ENCODE measurements at places on chromosomes 7 and 10.

DNA sequence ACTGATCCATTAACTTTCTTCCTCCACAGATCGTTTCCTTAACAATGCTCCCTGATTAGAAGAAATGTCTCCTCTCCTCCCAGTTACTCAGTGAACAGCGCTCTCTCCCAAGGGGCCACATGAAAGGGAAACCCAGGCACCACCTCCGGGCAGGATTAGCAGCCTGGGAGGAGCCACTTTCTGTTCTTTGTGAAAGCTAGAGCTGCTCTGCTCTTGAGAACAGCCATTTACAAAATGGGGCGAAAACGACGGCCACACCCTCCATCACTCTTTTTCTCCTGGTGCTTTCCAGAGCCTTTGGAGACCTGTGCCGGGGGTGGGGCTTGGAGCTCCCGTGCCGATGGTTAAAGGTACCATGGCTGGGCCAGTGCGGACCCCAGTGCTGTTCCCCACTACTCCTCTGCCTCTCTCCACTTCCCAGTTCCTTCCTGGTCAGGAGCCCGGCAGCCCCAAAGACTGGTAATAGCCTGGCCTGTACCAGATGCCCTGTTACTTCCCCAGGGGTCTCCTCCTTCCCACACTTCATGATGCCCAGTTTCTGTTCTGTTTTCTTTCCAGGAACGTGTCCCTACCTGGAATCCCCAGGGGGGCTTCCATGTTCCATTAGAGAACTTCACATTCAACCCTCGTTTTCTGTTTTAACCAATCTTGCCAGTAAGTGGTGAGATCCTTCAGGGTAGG lies 402.9 kb upstream of the GALNT17 start:
- peak; percentile 84 for DNase-seq

DNA sequence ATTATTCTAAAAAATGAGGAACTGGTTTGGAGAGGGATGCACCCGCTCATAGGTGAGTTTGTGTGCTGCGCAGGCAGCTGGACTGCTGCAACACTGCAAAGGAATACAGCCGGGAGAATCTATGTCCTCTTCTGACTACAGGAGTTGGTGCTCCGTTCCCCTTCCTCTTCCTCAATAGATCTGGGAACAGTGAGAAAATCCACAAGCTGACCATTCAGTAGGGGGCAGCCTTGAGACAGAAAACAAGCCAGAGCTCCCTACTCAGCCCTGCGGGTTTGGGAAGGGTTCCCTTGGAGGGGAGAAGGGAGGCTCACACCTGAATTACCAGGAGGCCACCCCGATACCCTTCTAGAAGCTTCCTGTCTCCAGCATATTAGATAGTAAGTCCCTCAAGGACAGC lies 87.3 kb upstream of the FOXI2 start:
- no peak for DNase-seq

- DNase-seq: no peak
Observed at GRCh38 chr7:127396184-127396583, 3.7 kb upstream of the ZNF800 start.

DNA sequence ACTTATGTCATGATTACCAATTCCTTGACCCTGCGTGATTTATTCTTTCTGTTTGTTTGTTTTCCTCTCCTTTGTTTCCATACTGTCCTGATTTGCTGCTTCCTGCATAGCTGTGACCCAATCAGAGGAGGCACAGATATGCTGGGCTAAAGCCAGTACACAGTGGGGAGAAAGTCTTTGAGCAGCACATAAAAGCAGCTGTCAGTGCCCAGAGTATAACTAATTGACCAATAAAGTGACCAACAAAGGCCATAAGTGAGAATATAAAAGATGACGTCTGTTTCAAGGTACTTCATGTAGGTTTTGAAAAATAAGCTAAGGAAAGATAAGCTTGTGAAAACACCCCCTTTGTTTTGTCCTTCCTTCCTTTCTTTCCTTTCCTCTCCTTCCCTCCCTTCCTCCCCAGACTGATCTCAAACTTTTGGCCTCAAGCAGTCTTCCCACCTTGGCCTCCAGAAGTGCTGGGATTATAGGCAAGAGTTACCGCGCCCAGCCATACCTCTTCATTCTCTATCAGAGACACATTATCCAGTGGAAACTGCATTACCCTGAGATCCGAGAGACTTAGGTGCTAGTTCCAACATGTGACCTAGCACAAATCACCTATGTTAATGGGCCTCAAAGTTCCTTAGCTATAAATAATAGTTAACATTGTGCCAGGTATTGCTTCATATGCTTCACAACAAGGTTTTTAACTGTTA lies 17.0 kb downstream of the BCAP29 start:
- no peak for DNase-seq

DNA sequence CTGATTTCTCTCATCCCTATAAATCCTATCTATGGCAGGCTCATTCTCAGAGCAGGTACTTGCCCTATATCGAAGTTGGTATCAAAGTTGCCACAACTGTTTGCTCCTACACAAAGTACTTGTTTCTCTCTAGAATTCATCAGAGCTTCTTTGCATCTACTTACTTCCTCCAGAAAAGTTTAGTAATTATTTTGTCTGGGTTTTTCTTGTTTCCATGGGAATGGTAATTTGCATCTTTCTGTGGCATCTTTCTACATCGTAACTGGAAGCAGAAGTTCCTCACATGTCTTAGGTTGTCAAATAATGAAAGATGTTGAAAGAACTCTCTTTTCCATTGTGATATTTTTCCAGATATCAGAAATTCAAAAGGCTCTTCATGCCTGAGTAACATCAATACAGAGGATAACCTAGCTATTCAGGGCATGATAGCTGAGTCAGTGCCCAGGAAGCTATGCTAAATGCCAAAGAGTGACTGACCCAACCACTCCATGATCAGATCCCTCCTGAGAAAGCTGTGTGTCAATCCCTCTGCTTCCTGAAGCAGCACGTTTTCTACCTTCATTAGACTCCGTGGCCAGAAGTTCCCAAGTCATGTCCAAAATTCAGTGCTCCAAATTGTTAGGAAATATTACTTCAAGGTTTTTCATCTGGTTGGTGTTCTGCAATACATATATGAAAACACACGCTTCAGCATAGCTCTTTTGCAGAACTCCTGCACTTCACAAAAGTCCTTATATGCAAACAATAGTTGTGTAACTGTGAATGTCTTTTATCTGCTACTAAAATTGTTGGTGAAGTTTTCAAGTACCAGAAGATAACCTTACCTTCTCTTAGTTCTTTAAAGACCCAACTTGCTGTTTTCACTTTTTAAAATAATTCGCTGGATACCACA lies 216.5 kb downstream of the VTI1A start:
- no peak for DNase-seq

DNA sequence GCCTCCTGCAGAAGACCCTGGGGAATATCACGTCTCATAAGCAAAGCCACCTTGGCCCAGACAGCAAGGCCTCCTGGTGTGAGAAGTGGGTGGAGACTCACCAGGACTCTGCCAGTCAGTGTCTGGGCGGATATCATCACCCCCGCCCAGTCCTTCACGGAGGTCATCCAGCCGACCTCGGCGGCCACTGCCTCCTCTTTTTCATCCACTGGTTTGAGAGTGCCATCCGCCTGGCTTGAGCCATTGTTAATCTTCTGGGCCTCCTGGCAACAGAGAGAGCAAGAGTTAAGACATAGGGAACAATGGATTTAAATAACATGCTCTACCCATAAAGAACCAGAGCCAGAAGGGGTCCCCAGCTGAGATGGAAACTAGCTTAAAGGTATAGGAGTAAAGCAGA lies 233.8 kb downstream of the KCNMA1 start:
- no peak for DNase-seq

- DNase-seq: no peak
Observed at GRCh38 chr10:125026036-125026931, 84.4 kb downstream of the ZRANB1 start.

- no peak for DNase-seq
Observed at GRCh38 chr7:24889611-24890010, 90.4 kb downstream of the OSBPL3 start.

GRCh38 chr10:100575585-100576281 lies 40.0 kb downstream of the HIF1AN start:
- DNase-seq: peak; percentile 7

DNA sequence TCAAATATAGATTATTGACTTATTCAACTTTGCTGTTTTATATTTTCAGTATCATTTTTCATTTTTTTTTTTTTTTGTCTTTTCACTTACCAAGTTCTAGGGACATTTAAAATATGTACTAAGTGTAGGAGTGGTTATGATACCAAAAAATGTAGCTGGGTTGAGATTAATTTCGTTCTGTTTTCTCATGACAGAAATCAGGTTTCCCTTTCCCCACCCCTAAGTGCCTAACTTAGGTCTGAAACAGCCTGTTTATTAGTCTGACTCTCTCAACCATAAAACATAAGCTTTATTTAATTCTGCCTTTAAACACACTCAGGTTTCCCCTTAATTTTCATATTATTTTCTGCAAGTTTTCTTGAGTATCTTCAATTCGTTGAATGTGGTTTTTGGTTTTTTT lies 22.1 kb downstream of the TMEM106B start:
- no peak for DNase-seq

GRCh38 chr7:80661729-80662128 lies 23.3 kb downstream of the CD36 start:
- no peak for DNase-seq

DNA sequence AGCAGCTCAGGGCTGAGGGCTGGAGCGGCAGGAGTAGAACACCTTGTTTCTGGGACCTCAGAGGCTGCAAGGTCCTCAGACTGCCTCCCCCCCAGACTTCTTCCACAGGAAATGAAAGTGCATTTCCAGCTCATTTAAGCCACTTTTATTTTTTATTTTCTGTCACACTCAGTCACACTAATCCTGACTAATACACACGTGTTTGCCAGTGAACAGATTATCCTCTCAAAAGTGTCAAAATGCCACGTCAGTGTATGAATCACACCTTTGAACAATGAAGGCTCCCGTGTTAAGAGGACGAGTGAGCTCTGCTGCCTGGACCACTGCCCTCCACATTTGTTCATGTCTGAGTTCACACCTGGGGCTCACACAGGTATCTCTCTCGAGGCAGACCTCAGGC lies 488.5 kb downstream of the DNAJB6 start:
- DNase-seq: no peak

DNA sequence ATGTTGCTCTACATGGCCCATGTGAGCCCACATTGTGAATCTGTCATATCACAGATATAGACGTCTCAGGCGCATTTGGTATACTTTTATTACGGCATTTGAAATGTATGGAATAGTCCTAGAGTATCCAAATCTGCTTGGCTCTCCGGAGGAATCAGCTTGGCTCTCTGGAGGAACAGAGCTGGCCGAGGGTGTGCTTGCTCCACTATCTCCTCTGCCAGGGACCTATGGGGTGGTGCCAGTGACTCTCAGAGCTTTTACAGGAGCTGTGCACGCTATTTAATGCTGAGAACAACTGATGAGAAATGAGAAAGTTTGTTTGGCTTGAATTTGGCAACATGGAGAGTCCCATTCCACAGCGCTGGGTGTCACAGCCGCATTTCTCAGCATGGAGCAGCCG lies 144.0 kb downstream of the ZMYND11 start:
- DNase-seq: no peak

DNA sequence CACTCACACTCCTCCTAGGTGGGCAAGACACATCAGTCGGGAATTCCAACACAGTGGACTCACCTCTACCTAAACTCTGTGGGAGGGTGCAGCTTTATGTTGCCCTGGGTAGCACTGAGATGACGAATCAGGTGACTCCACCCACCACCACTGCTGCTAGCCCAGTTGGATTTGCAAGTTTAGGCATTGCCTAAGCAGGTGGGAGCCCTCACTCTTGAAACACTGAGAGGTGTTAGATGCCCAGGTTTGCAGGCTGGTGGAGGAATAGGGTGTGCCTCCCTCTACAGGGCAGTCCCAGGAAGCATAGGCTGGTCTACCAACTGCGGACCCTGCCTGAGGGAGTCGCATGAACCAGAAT lies 708.9 kb downstream of the POM121L12 start:
- DNase-seq: no peak

DNA sequence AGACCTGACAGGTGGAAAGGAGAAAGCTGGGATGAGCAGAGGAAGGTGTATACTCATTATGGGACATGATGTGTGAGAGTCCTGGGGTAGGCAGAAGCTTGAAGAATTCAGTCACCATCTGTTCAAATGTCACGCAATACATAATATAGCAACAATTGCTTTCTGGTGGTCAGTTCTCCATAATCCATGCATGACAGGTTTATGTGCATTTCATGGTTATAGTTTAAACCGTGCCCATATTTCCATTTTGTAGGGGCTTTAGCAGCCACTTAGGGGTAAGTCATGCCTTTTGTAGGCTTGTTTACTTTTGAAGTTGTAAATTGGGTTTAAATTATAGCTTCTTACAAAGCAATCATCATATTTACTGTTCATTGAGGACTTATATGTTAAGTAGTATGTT lies 158.8 kb downstream of the NXPH1 start:
- DNase-seq: no peak

GRCh38 chr7:43884617-43885016 lies 15.3 kb upstream of the MRPS24 start:
- no peak for DNase-seq

- no peak for DNase-seq
Observed at GRCh38 chr10:4623757-4624420, 202.1 kb upstream of the AKR1E2 start.

DNA sequence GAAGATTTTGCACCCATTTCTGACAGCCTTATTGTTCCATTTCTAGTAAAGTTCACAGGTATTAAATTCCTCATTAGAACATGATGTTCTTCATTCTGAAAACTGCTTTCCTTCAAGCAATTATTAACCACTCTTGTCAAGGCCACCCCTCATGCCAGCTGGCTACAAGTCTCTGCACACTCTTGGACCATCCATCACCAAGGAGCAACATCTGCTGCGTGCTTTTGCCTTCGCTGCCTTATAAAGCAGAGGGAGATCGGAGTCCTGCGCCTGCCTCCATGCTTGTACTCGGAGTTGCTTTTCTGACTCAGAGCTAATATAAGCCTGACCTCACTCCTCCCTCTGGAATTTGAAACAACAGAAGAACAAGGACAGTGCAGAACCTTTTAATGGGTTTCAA lies 529.9 kb upstream of the DPP6 start:
- DNase-seq: no peak
